ENCODE measurements at places on chromosomes 5 and 9.

GRCh38 chr5:154287136-154287535, 96.6 kb downstream of the GALNT10 start:
- no peak for DNase-seq

DNA sequence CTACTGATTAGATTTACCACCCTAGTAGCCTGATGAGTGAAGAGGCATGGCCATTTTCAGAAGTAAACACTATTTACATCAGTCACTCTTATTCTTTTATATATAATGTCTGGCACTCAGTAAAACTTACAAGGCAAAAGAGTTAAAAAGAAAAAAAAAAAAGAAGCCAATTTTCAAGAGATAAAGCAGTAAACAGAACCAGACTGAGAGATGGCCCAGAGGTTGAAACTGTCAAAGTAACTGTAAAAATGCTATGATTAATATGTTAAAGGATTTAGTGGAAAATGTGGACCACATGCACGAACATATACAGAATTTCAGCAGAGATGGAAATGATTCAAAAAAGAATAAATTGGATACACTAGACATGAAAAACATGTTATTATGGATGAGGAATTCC, 6.4 kb upstream of the GPR150 start:
- no peak for DNase-seq

- no peak for DNase-seq
These were observed 38.3 kb downstream of the HTR1A start for GRCh38 chr5:63923914-63924313.

GRCh38 chr5:132313961-132314432, 19.8 kb downstream of the SLC22A4 start:
- no peak for DNase-seq

DNA sequence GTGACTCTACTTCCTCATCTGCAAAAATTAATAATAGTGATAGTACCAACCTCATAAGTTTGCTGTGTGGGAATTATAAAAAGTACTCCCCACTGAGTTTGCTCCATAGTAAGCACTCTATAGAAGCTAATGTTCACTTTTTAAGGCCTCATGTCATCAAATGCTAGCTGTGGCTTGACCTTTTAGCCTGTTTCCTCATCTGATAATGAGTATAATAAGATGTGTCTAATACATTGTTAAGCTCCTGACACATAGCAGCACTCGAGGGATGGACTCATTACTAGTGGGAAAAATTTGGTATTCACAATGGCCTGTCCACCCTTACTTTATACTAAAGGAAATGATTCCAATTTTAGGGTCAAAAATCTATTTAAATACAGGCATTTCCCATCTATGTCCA, 26.1 kb upstream of the CAST start:
- DNase-seq = no peak

- no peak for DNase-seq
These were observed 65.5 kb upstream of the BARHL1 start for GRCh38 chr9:132516911-132517310.

Data from cerebellar nuclear complex (tissue), 1 donor.